ENCODE measurements at places on chromosomes 3 and 15.

GRCh38 chr3:131020122-131020693 lies 6.4 kb downstream of the ASTE1 start:
- no peak for DNase-seq

DNA sequence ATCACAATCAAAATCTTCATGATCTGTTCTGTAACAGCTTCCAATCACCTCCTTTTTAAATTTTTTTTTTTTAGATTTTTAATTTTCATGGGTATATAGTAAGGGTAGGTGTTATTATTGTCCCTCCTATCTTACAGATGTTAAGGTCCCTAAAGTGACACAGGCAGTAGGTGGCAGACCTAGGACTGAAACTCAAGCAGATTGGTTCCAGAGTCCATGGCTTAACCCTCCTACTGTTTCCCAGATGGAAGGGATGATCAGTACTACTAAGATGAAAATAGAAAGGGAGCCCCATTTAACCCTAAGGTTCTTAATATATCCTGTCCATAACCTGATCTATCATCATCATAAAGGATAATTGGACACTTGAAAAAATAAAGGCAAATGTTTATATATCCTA lies 57.1 kb downstream of the CHAC1 start:
- no peak for DNase-seq

DNA sequence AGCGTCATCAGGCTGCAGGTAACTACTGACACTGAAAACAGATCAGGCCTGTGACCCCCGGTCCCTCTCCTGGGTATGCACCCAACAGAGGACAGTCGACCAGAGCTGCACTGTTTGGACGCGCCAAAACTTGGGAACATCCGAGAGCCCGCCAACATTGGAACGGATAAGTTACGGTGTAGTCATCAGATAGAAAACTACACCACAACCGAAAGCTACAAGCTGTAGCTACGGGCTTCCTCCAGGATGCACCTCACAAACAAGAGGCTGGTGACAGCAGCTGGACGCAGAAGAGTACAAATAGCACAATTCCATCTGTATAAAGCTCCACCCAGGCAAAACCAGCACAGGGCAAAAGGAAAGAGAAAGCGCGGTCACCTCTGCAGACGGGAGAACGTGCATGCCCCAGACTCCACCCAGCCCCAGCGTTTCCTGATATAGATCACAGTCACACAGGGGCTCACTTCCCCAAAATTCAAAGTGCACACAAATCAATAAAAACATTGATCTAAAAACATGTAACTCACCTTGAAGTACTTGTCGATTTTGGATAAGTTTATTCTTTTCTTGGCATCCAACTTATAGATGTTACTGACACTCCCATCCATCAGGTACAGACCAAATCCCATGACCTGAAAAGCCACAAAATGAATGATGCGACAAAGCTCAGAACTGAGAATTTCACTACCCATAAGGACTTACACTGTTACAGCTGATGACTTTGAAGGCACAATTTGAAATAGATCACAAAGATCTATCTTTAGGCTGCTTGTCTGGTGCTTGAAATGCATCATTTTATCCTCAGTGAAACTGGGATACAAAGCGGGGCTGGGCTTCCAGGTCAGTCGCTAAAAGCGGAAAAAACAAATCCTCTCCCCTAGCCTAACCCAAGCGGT lies 43.3 kb downstream of the CYFIP1 start:
- DNase-seq: no peak

- no peak for DNase-seq
Observed at GRCh38 chr3:37961622-37962431, 28.8 kb upstream of the VILL start.

DNA sequence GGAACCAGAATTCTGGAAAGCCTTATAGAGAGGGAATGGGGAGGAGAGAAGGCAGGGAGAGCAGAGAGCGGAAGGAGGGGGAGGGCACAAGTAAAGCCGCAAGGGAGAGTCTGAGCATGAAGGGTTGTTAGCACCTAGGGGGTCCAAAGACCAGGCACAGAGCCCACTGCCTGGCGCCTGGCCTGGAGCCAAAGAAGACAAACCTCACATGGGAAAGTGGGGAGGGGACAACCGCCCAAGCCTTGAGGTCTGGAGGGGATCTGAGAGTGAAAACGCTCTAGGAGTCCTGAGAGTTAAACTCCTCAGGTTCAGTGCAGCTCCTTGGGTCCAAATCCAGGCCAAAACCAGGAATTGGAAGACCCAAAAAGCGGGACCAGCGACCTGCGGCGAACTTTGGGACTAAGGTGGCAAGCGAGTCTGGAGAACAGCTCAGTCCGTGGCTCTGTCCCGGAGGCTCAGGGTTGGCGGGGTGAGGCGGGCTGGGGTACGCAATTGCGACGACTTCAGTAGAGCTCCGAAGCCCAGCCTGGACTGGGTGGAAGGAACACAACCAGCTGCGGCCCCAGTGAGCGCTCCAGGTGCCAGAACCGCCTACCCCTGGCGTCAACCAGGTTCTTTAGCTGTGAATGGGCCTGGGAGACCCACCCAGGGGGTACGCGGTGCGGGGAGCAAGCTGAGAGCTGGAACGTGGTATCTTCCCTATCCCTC lies 807 bp upstream of the INAFM2 start:
- no peak for DNase-seq

DNA sequence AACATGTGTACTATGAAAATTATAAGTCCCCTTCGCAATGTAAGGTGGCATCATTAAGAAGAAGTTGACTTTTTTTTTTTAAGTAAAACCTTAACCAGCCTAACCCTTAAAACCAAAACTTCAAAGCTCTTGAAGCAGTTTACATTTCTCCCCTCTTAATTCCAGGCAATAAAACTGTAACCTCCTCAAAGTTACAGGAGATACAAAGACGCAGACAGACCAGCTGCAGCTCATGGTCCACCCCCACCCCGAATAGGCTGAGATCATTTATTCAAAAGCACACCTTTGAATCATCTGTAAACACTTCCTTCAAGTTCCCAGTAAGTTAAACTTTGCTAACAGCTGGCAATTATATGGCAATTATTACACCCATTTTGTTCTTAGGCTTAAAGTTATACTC lies 414.5 kb downstream of the ERC2 start:
- no peak for DNase-seq

GRCh38 chr3:38648024-38648658 lies 1.3 kb downstream of the SCN5A start:
- DNase-seq: no peak

DNA sequence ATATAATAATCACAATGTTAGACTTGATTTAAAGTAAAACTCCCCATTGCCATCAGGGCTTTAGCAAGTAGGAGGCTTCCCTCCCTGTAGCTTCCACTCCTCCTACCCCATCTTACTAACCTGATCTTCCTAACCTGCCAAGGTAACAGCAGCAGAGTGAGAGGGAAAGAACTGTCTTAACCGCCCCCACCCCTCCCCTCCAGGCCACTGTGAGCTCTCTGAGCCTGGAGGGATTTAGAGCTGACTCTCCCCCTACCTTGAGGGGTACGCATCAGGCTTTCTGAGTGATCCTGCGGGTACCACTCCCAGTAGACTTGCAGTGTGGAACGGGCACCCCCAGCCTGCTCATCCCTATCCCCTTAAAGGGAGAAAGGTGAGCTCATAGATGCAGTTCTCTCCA lies 11.4 kb upstream of the PRSS50 start:
- no peak for DNase-seq

- DNase-seq: no peak
Observed at GRCh38 chr3:87975716-87976115, 83.1 kb downstream of the CGGBP1 start.

DNA sequence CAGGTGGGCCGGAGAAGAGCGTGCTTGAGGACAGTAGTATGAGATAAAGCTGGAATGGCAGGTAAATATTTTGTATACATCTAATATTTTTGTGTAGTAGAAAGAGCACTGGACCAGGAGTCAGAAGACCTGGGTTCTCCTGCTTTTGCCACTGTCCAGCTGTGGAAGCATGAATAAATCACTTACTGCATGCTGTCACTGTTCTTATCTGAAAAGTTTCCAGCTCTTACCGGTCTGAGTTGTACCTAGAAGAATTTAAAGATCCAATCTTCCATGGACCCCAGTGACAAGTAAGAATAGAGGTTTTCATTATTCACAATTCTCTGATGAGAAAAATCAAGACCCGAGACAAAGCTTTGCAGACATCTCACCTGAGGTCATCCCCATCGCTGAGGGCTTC lies 5.9 kb downstream of the XPC start:
- no peak for DNase-seq

GRCh38 chr3:7203969-7204847 lies 343.3 kb downstream of the GRM7 start:
- no peak for DNase-seq

GRCh38 chr3:139243710-139244109 lies 100.1 kb upstream of the MRPS22 start:
- no peak for DNase-seq

DNA sequence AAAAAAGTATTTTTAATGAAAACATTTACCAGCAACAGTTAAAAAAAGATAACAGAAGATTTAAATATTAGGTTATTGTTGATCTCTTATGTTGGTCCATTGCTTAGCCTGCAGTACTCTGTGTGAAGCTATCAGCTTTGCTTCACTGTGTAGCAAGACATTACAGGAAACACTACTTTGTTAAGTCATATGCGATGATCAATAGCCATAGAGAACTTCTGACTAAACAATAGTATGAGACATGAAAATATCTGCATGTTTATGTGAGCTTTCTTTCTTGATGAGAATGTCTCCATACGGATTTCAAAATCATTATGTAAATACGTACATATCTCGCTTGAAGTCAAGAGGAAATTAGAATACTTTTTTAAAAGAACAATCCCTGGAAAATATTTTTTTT lies 27.0 kb upstream of the CAPN3 start:
- DNase-seq: no peak

DNA sequence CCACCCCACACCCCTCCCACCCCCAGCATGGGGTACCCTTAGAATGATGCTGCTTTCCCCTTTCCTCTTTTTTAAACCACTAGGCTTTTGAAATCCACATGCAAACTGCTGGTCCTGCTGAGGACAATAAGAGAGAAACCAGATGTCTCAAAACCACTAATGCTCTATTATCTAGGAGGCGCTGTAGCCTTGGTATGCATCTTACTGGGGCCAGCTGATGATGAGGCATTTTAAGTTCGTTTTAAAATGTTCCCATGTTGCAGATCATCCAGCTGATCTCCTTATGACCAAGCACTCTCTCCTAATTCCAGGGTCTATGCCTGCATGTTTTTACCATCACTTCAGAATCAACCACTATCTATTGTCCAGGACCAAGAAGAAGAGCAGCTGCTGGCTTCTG lies 1.3 kb downstream of the NME9 start:
- DNase-seq: no peak

DNA sequence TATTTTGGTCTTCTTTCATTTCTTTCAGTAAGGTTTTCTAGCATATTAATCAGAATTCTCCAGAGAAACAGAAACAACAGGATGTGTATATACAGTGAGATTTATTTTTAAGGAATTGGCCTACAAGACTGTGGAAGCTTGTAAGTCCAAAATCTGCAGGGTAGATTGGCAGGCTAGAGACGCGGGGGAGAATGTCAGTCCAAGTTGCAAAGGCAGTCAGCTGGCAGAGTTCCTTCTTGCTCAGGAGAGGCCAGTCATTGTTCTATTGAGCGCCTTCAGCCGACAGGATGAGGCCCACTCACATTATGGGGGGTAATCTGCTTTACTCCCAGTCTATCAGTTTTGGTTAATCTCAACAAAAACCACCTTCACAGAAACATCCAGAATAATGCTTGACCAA lies 133.4 kb upstream of the UBE3A start:
- no peak for DNase-seq

DNA sequence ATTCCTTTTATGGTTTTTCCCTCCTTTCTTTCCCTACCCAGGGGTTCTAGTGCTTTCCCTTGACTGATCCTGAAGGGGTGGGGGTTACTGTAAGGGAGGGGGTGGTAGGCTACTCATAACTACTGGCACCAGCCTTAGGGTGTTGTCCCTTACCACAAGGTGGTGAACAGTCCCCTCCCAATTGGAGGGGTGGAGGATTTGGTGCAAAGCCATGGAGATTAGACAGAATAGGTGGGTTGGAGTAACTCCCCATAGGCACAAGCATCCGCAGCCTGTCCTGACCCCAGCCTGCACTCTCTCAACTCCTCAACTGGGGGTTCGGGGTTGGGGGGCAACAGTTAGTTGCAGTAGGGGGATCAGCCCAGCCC lies 2.6 kb upstream of the HYAL2 start:
- no peak for DNase-seq

DNA sequence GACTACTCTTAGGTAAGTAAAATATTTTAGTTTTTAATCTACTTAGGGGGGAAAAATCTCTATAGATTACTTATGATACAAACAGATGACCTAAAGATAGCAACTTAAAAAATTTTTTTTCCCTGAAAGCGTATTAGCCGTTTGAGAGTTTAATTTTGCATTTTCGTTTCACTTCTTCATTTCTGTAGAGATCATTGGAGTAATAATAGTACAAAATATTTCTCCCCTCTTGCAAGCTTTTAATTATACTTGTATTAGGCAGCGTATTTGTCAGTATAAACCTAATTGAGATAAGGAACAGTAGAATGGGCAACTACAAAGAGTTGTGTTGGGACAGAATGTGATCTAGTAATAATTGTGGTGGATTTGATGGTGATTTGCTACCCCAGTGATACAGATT lies 10.3 kb downstream of the SKIL start:
- no peak for DNase-seq

DNA sequence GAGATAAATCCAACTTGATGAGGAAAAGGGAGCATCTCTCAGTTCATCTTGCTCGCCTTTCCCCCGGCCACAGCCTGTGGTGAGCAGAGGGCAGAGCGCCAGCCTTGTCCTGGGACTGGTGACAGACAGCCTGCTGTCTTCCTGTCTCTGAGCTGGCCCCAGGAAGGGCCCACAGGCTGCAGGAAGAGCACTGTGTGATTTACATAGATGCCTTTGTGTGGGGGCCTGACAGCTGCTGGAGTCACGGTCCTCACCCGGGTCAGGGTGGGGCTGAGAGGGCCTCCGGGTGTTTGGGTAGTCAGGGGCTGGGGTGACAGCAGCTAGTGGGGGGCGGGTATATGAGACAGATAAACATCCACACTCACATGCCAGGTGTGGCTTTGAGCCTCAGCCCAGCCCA lies 29.3 kb downstream of the PLA2G4D start:
- no peak for DNase-seq

GRCh38 chr3:144263706-144264105 lies 292.1 kb downstream of the DIPK2A start:
- no peak for DNase-seq

- no peak for DNase-seq
Observed at GRCh38 chr15:51080286-51080685, 14.4 kb downstream of the TNFAIP8L3 start.

DNA sequence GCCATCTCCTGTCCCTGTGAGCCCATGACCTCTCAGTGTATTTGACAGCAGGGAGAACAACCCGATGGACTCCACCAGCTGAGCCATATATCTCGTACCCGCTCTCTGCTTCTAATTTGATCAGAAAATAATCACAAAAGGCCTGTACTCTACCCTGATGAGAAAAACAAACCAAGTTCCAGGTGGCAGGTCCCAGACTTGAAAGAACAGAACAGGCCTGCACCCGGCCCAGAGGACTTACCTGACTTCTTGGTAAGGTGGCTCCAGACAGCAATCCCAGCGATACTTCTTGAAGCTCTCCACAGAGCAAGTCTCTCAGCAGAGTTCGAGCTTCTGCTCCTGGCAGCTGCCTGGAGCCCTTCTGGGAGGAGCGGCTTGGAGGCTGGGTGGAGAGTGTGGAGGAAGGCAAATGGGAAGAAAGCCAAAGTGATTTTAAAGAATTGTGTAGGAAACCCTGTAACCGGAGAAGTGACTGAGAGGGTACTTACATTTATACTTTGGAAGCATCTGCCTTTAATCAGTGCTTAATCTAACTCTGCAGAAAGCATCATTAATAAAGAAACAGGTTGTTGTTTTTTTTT lies 91.6 kb downstream of the SCN11A start:
- no peak for DNase-seq

- no peak for DNase-seq
Observed at GRCh38 chr3:129460572-129460971, 20.5 kb downstream of the IFT122 start.
